ENCODE measurements at places on chromosomes 6 and 20. TPM values are rescaled to one million over a fixed set of nuclear protein-coding genes. Genes with fewer than 3 reads are reported as not detected.

- peak overlapping the region; percentile 74 for H3K4me3 ChIP-seq
- no peaks in the 10 kb centered on the region for H3K36me3 ChIP-seq
- H3K27ac ChIP-seq: no peak overlapping the region
- DNase-seq: peak; percentile 16
- H3K27me3 ChIP-seq: peaks cover 57% of the 10 kb centered on the region
Observed at GRCh38 chr6:125748406-125749172, 843 bp upstream of the HEY2 start.

- H3K4me1 ChIP-seq: no peaks in the 10 kb centered on the region
- no peak for DNase-seq
- H3K27ac ChIP-seq: no peak overlapping the region
- H3K4me3 ChIP-seq: no peak overlapping the region
Observed at GRCh38 chr6:126131246-126131645, 144.9 kb downstream of the TRMT11 start.

DNA sequence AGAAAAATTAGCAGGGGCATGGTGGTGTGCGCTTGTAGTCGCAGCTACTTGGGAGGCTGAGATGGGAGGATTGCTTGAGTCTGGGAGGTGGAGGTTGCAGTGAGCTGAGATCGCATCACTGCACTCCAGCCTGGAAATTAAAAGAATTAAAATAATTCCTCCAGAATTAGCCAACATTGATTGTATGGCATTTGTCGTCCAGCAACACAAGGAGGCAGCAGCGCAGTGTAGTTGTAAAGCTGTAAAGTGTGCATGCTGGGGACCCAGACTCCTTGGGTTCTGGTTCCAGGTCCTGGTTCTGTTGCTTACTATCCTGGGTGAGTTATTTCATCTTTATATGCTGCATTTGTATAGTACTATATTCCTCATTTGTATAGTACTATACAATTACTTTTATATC, 41.4 kb downstream of the PEX7 start:
- no peaks in the 10 kb centered on the region for H3K4me1 ChIP-seq
- no peak for DNase-seq

DNA sequence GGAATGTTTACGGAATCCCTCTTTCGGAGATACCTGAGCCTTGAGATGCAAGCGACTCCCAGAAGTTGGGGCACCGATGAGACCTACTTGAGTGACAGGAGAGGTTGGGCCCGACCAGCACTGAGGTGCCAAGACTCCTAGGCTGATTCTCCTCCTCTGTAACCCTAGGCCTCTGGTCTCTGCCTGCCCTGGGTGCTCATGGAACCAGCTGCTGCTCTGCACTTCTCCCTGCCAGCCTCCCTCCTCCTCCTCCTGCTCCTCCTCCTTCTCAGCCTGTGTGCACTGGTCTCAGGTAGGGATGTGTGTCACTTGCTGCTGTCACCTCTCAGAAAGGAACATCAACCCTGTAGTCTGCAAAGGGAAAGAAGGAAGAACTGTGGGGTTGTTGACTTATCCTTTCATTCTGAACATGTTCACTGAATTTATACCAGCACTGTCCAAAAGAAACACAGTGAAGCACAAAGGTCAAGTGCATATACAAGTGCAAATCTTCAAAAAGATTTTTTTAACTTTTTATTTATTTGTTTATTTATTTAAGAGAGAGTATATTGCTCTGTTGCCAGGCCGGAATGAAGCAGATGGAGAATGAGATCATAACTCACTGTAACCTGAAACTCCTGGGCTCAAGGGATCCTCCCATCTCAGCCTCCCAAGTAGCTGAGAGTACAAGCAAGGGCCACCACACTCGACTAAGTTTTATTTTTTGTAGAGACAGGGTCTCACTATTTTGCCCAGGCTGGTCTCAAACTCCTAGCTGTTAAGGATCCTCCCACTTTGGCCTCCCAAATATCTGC, 913 bp downstream of the BTN2A2 start:
- peaks cover 14% of the 10 kb centered on the region for H3K4me1 ChIP-seq
- DNase-seq: peak; percentile 57
- peak overlapping the region; percentile 85 for H3K4me3 ChIP-seq
- H3K36me3 ChIP-seq: peaks cover 15% of the 10 kb centered on the region

DNA sequence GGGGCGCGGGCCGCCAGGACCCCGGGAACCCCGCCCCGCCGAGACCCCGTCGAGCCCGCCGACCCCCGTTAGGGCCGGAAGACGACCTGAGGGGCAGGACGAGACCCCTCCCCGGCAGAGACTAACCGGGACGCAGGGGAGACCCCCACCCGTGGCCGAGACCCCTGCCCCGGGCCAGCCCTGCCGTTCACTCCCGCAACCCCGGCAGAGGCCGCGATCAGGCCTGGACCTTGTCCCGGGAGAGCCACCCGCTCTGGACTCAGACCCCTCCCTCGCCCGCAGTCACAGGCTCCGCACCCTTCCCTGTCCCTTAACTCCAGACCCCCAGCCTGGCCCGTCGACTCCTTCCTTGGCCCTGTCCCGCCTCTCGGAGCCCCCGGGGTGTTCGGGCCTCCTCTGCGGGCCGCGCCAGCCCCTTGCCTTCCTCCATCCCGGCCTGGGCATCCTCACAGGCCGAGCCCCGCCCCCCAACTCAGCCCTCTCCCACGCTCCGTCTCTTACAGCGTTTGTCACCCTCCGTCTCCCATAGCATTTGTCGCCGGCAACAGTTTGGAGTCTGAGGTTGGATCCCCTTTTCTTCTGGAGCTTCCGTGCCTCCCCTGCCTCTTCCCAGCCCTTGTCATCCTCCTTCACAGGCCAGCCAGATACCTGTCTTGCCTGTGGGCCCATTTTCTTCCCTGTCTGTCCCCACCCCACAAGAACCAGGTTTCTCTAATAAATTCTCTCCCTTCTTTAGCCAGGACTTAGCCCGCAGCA, 569 bp downstream of the TCEA2 start:
- no peaks in the 10 kb centered on the region for H3K36me3 ChIP-seq
- peak overlapping the region; percentile 79 for H3K27ac ChIP-seq
- H3K4me3 ChIP-seq: peak overlapping the region; percentile 82
- peak; percentile 78 for DNase-seq
- H3K27me3 ChIP-seq: no peaks in the 10 kb centered on the region
- H3K4me1 ChIP-seq: peaks cover 50% of the 10 kb centered on the region

GRCh38 chr6:54086439-54086838, 24.8 kb upstream of the MLIP start:
- H3K36me3 ChIP-seq: no peaks in the 10 kb centered on the region
- H3K27ac ChIP-seq: no peak overlapping the region
- no peak overlapping the region for H3K4me3 ChIP-seq
- DNase-seq: no peak

GRCh38 chr20:10802236-10802635, 128.4 kb upstream of the JAG1 start:
- no peaks in the 10 kb centered on the region for H3K36me3 ChIP-seq
- H3K4me1 ChIP-seq: no peaks in the 10 kb centered on the region
- H3K27me3 ChIP-seq: no peaks in the 10 kb centered on the region
- H3K27ac ChIP-seq: no peak overlapping the region
- no peak overlapping the region for H3K4me3 ChIP-seq

GRCh38 chr6:10505529-10505928, 15.6 kb upstream of the GCNT2 start:
- peaks cover 2% of the 10 kb centered on the region for H3K4me1 ChIP-seq
- H3K4me3 ChIP-seq: no peak overlapping the region
- DNase-seq: no peak
- peaks cover 7% of the 10 kb centered on the region for H3K27me3 ChIP-seq
- no peaks in the 10 kb centered on the region for H3K36me3 ChIP-seq

DNA sequence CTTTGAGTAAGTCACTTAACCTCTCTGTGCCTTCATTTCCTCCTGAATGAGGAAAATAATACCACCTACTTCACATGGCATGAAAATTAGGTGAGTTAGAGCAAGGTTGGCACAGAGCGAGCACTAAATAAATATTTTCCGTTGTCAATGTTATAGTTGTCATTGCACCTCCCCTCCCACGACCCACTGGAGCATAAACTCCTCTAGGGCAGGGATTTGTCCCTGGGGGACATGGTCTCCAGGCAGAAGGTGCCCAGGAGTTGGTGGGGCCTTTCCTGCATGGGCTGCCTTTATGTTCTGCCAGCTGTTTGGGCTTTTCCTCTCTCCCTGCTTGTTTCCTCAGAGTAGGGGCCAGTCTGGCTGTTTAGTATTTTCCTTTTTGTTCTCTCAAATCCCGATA, 1.3 kb upstream of the ANGPT4 start:
- no peaks in the 10 kb centered on the region for H3K36me3 ChIP-seq
- no peak overlapping the region for H3K4me3 ChIP-seq
- peaks cover 8% of the 10 kb centered on the region for H3K27me3 ChIP-seq

GRCh38 chr6:107105511-107106116, 9.7 kb downstream of the BEND3 start:
- H3K27ac ChIP-seq: no peak overlapping the region
- H3K36me3 ChIP-seq: no peaks in the 10 kb centered on the region
- H3K4me1 ChIP-seq: no peaks in the 10 kb centered on the region
- no peak overlapping the region for H3K4me3 ChIP-seq
- H3K27me3 ChIP-seq: no peaks in the 10 kb centered on the region

- H3K4me3 ChIP-seq: no peak overlapping the region
- H3K27me3 ChIP-seq: peaks cover 3% of the 10 kb centered on the region
- no peaks in the 10 kb centered on the region for H3K36me3 ChIP-seq
- H3K4me1 ChIP-seq: no peaks in the 10 kb centered on the region
- no peak overlapping the region for H3K27ac ChIP-seq
- no peak for DNase-seq
Observed at GRCh38 chr6:40500227-40500626, 86.9 kb downstream of the LRFN2 start.

DNA sequence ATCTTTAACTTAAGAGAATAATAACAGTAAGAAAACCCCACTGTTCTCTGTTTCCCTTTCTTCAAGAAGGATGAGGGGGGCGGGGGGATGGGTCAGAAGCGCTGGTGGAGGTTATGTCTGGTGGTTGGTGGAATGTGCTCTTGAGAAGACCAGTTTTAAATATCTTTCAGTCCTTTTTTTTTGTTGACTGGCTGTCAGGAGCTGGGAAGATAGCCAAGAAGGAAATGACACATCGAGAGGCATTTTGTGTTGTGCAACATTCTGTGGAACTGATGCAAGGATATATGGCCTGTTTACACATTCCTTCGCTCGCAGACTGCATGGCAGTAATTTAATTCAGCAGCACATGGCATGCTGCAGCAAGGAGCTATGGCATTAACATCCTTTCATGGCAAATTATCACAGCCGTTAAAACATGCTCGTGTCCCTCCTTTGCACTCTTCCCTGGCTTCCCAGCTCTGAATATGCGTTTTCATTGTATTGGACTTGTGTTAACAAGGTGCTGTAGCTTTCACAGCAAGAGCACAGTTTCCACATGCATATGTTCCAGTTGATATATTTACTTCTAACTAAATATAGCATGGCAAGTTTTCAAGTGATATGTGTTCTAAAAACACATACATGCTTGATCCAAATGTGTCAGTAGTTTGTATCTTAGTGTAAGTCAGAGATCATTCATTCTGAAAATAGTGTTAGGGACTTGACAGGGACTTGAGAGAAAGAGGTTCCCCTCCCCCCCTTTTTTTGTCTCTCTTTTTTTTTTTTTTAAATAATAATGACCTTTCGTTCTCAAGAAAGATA, 68.2 kb upstream of the SUPT3H start:
- peaks cover 1% of the 10 kb centered on the region for H3K27me3 ChIP-seq
- H3K36me3 ChIP-seq: peaks cover 59% of the 10 kb centered on the region
- DNase-seq: peak; percentile 63

DNA sequence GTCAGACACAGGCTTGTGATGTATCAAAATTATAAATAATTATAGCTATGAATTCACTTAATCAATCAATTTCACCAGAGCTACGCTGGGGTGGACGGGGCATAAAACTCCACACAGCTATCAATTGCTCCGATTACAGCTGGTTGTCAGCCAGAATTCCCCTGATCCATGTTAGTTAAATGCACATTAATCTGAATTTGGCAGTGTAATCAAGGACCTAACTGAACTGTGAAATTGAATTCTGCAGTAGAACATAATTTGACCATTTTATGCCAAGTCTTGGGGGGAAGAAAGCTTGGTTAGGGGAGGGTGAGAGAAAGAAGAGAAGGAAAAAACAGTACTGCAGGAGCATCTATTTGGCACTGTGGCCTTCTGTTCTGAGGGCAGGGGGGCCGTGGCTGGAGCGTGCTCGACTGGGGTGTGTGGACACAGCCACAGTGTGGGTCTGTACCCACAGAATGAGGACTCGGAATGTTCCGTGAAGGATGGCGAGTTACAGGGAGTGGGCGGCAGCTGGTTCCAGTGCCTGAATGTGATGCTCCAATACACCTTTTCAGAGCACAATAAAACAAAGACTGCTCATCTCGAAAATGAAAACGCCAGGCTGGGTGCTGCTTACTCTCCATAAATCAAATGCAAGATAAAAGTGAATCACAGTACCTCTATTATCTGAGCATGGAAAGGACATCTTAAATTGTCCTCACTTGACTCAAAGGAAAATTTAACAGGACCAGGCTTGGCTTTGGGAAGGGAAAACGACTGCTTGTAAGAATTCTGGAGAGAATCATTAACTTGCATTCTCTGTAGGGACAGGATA, 59.2 kb downstream of the LAMP5 start:
- H3K4me3 ChIP-seq: no peak overlapping the region
- no peaks in the 10 kb centered on the region for H3K4me1 ChIP-seq
- peaks cover 4% of the 10 kb centered on the region for H3K27me3 ChIP-seq
- no peaks in the 10 kb centered on the region for H3K36me3 ChIP-seq
- no peak overlapping the region for H3K27ac ChIP-seq
- DNase-seq: no peak

GRCh38 chr20:45407783-45408645, at the start of gene DBNDD2:
Gene DBNDD2, plus strand, starts transcription at chr20:45408289. Its CDS starts 179 bp downstream, at chr20:45408468.
- H3K4me1 ChIP-seq: peaks cover 15% of the 10 kb centered on the region
- DNase-seq: peak; percentile 43
- H3K4me3 ChIP-seq: peak within 1 kb of the TSS; percentile 73
- H3K27me3 ChIP-seq: peaks cover 3% of the 10 kb centered on the region

- no peak overlapping the region for H3K4me3 ChIP-seq
- no peaks in the 10 kb centered on the region for H3K4me1 ChIP-seq
- no peak overlapping the region for H3K27ac ChIP-seq
- no peak for DNase-seq
Observed at GRCh38 chr6:135728589-135728988, 122.9 kb upstream of the PDE7B start.

GRCh38 chr20:10453241-10453640, 18.1 kb downstream of the SLX4IP start:
- H3K4me3 ChIP-seq: peak overlapping the region; percentile 0
- peak; percentile 54 for DNase-seq
- H3K4me1 ChIP-seq: peaks cover 20% of the 10 kb centered on the region
- no peaks in the 10 kb centered on the region for H3K27me3 ChIP-seq
- H3K36me3 ChIP-seq: peaks cover 15% of the 10 kb centered on the region

DNA sequence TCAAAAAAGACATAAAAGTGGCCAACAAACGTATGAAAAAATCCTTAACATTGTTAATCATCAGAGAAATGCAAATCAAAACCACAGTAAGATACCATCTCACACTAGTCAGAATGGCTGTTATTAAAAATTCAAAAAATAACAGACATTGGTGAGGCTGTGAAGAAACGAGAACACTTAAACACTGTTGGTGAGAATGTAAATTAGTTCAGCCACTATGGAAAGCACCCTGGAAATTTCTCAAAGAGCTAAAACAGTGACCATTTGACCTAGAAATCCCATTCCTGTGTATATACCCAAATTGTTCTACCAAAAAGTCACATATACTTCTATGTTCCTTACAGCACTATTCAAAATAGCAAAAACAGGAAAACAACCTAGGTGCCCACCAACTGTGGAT, 24.9 kb upstream of the NT5E start:
- H3K36me3 ChIP-seq: peaks cover 2% of the 10 kb centered on the region
- DNase-seq: no peak
- H3K4me1 ChIP-seq: no peaks in the 10 kb centered on the region
- H3K27ac ChIP-seq: no peak overlapping the region
- no peaks in the 10 kb centered on the region for H3K27me3 ChIP-seq

Gene HCRTR2
- not detected for total RNA-seq

Gene NOTCH4
- total RNA-seq: 0.69 TPM

Gene KDM1B
- 13.4 TPM for total RNA-seq

Data from activated CD4-positive, alpha-beta T cell treated with anti-CD3 and anti-CD28 coated beads for 36 hours (primary cell).